ENCODE measurements at places on chromosomes 11 and 22.

GRCh38 chr11:112182867-112183266, 7.6 kb downstream of the BCO2 start:
- no peak for DNase-seq

- no peak for DNase-seq
Measured at GRCh38 chr11:66617155-66617834, 865 bp downstream of the RBM14 start.

DNA sequence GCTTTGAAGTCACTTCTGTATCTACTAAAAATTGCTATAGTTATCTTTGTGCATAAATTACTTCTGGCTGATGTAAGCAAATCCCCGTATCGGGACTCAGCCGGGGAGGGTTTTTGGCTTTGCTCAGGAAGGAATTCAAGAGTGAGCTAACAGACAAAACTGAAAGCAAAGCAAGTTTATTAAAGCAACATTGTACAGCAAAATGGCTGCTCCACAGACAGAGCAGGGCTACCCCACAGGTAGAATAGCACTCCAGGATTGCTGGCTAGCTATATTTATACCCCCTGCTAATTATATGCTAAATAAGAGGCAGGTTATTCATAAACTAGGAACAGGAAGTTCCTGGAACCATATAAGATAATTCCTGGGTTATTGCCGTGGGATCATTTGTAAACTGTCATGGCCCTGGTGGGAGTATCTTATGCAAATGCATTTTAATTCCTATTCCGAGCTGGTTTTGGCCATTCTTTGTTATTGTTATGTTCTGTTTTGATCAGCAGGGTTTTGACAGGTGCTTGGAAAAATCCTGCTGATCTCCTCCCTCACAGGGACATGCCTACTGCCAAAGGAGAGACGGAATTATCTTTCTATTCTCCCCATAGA, 15.2 kb downstream of the MIF start:
- no peak for DNase-seq

DNA sequence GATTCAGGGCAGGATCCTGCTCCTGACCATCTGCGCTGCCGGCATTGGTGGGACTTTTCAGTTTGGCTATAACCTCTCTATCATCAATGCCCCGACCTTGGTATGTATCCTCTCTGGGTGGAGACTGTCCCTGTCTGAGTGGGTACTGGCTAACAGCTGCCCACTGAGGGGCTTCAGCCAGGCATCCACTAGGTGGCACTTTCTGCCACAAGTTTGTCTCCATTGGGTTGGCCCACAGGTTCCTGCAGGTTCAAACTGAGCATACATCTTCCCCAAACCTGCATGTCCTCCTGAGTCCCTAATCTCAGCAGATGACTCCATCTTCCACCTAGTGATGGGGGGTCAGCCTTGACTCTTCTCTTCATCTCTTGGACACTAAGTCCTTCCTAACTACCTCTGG, 4.4 kb downstream of the SLC2A11 start:
- DNase-seq: peak; percentile 73

- peak; percentile 42 for DNase-seq
Measured at GRCh38 chr11:93089474-93090102, 108.2 kb downstream of the SLC36A4 start.

GRCh38 chr22:24137595-24137994, 43.7 kb upstream of the SUSD2 start:
- DNase-seq: no peak

- no peak for DNase-seq
Measured at GRCh38 chr11:15157606-15158137, 42.9 kb downstream of the INSC start.

GRCh38 chr11:115488945-115489344, 15.3 kb downstream of the CADM1 start:
- DNase-seq: no peak

DNA sequence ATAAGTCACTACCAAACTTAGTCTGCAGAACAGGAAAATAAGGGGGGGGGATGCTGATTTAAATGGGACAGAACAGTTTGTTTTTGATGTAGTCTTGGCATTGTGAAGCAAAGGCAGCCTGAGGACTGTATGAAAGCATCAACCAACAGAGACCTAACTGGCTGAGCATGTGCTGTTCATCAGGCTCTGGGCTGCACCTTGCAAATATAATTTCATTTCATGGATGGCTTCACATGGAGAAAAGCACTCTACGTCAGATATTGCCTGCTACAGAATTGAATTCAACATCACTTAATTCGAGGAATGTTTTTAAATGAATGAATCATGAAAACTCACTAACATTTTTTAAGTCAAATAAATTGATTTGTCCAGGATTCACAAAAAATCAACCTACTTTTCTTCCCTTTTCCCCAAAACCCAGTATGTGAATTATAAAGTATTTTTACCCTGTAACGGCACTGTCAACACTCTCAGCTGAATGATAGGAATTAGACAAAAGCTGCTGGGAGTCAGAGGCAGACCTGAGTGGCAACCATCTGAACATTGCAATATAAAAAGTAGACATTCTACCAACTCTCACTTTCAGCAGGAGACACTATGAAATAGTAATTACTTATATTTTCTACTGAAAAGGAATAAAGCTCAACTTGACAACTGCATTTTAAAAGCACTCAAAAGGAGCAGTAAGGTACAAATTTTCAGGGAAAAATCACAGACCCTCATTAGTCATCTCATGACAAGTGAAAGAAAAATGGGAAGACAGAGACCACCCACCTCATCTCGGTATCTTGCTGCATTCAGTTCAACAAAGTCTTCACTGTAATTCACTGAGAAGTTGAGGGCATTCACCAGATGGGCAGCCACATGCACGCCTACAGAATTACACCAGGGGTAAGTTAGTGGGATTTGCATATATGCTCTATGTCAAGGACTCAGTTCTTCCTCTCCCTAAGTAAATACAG, 47.5 kb downstream of the NOX4 start:
- no peak for DNase-seq

GRCh38 chr11:111531136-111531535, 9.4 kb upstream of the LAYN start:
- no peak for DNase-seq

DNA sequence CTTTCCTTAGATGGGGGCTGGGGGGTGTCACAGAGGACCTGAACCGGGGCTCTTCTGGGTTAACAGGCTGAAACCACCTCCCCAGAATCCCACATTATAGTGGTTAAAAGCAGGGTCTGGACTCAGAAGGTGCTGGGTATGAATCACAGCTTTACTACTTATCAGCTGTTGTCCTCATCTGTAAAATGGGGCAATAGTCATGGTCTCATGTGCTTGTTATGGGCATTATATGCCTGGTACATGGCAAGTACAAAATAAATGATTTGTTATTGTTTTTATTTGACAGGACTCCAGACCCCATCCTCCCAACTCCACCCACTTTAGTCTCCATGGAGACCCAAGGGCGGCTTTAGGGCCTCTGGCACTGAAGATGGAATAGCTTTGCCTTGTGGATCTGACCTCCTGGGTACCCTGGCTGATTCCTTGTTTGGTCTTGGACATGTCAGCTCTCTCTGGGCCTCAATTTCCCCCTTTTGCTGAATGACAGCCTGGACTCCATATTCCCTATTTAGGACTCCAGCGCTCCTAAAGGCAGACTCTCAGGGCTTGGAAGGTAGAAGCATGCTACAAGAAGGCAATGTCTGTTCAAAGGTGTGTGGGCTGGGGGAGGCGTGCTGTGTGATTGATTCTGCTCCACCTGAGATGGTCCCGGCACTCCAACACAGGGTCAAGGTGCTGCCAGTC, 812 bp upstream of the SMTN start:
- no peak for DNase-seq

DNA sequence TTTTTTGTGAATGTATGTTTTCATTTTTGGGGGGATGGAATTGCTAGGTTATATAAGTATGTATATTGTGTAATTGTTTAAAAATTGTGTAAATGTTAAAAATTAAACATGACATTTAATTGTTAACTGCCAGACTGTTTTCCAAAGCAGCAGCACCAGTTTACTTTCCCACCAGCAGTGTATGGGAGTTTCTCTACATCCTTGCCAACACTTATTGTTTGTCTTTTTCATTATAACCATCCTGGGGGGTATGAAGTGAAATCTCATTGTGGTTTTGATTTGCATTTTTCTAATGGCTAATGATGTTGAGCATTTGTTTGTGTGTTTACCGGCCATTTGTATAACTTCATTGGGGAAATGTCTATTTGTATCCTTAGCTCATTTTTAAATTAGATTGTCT, 31.7 kb upstream of the RRAS2 start:
- no peak for DNase-seq

GRCh38 chr11:92322225-92322624, 97.6 kb downstream of the FAT3 start:
- no peak for DNase-seq

GRCh38 chr11:117584056-117584830, 212.8 kb downstream of the DSCAML1 start:
- no peak for DNase-seq

DNA sequence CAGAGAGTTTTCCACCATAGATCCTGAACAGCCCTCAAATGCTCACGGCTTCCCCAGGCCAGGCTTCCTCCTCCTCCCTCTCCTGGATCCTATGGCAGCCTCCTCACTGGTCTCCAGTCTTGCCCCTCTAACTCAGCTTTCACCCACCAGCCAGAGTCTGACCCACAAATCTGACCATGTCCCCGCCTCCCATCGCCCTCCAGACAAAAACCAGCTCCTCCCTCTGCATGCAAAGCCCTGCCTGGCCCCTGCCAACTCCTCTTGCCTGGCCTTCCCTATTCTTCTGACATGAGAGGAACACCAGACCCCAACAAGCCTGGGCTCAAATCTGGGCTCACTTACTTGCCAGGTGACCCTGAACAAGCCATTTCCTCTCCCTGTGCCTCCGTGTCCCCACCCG, 32.4 kb upstream of the PDE2A start:
- no peak for DNase-seq

- no peak for DNase-seq
Measured at GRCh38 chr22:38645430-38645829, 10.8 kb downstream of the FAM227A start.

GRCh38 chr11:117465236-117465997, 137.8 kb downstream of the CEP164 start:
- no peak for DNase-seq

- peak; percentile 78 for DNase-seq
Measured at GRCh38 chr11:57644748-57645688, 4.7 kb downstream of the YPEL4 start.

- no peak for DNase-seq
Measured at GRCh38 chr11:57566005-57566904, 1.2 kb downstream of the UBE2L6 start.

GRCh38 chr22:33013531-33014162, 44.5 kb downstream of the SYN3 start:
- DNase-seq: no peak

GRCh38 chr11:11243590-11244469, 109.2 kb downstream of the CSNK2A3 start:
- peak; percentile 49 for DNase-seq

- no peak for DNase-seq
Measured at GRCh38 chr11:8442301-8442700, 151.7 kb downstream of the STK33 start.

GRCh38 chr22:44411226-44412135, 86.6 kb downstream of the RTL6 start:
- no peak for DNase-seq

GRCh38 chr11:62958547-62959421, 26.0 kb downstream of the SLC22A6 start:
- no peak for DNase-seq

GRCh38 chr11:67667490-67668191, 6.8 kb downstream of the ALDH3B2 start:
- DNase-seq: no peak

- no peak for DNase-seq
Measured at GRCh38 chr11:83827520-83827919, 541.4 kb upstream of the CCDC90B start.

- no peak for DNase-seq
Measured at GRCh38 chr22:23179381-23180299, 669 bp upstream of the BCR start.

GRCh38 chr22:36065775-36066544, 37.3 kb upstream of the RBFOX2 start:
- DNase-seq: peak; percentile 97

GRCh38 chr11:84800755-84801346, 826.3 kb downstream of the DLG2 start:
- peak; percentile 8 for DNase-seq

DNA sequence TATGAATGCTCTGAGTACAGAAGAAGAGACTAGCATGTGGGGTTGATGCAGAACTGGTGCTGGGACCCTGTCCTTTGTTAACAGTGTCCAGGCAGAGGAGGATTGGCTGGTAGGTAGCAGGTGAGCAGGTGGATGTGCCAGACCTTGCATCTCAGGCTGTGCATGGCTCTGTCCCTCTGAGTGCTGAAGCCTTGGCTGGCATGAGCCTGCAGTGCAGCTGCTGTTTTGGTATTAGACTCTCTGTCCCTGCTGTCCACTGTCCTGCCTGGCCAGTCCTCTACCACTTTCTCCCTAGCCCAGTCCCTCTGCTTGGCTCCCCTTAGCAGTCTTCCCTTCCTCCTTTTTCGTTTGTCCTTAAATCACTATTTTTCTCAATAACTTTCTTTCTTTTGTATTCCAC, 213.6 kb upstream of the ZBED5 start:
- DNase-seq: no peak

DNA sequence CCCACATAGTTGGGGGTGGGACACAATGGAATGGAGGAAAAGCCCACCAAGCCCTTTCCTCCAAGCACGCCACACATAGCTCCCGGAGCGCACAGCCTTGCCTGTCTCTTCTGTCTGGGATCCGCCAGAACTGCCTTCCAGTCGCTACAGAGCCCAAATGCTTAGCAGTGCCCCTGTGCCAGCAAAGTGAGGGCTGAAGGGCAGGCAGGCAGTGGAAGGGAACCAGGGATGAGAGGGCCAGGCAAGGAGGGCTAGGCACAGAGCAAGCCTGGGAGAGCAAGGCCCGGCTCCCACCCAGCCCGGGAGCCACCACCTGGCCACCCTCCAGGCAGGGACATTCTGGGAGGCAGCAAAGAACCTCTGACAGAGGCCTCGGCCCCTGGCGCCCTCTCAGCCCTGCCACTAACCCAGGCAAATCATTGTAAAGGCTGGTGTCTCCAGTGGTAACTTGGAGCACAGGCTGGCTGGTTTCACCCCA, 32.5 kb downstream of the PPP2R1B start:
- DNase-seq: no peak

DNA sequence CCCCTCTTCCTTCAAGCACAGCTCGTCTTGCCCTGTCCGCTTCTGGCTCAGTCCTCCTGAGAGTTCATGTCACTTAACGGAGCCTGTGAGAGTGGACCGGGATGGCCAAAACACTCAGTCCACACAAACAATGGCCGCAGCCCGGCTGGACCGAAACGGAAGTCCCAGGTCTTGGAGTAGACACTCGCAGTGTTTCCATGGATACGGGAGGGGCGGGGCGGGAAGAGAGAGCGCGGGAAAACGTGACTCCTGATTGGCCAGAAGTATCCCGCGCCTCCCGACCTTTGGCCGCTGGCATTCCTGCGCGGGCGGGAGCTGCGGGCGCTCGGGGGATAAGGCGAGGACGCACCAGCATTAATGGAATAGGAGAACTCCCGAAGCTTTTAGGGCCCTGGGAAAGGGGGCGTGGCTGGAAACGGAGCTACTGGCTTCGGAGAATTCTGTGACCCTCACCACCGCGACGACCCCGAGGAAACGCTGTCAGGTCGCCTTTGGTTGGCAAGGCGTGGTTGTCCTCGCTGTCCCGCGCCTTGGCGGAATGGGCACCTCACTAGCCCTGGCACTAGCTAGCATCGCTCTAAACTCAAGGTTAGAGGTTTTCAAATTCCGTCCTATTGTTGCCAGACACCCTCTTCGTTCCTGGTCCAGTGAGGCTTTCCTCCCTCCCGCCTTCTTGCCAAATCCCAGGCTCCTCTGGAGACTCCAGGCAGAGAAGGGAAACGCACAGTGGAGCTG, at the start of the genes NLRP14 and ZNF214:
Gene NLRP14 (plus strand): TSS at position 297 of the 735 bp plus-strand sequence. CDS start 18,108 bp downstream, outside the sequence.
Gene ZNF214 (minus strand): TSS at position 164 of the 735 bp plus-strand sequence. CDS start 17,511 bp downstream, outside the sequence.
- DNase-seq: peak; percentile 96

Data from HEK293T (cell line).